Right ventricle myocardium inferior (tissue), 1 donor: ENCODE measurements at places on chromosomes 5 and 9. TPM values are rescaled to one million over a fixed set of nuclear protein-coding genes. Genes with fewer than 3 reads are reported as not detected.

ESM1 gene
- total RNA-seq = 0.19 TPM

SPATA31C1 gene
- total RNA-seq = not detected

BTNL8 gene
- total RNA-seq = 0.41 TPM

DNA sequence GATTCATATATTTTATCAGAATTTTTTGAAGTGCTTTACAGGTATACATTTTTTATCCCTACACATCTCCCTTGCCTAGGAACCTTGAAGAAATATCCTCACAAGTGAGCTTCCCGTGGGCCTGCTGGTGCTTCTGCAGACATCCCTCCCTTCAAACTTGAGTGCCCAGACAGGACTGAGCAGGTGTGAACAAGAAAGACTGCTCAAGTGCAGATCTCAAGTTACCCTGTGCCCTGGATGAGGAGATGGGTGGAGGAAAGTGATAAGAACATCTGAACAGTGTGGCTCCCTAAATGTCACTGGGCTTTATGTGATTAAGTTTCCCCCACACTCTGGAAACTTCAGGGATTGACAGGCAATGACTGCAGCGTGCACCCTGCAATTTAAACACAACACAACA lies 209.8 kb downstream of the TLE1 start:
- no peak for DNase-seq

- DNase-seq = no peak
Measured at GRCh38 chr9:12993466-12993865, 218.6 kb downstream of the LURAP1L start.
